ENCODE measurements at places on chromosomes 6 and 20. TPM values are rescaled to one million over a fixed set of nuclear protein-coding genes. Genes with fewer than 3 reads are reported as not detected.

DNA sequence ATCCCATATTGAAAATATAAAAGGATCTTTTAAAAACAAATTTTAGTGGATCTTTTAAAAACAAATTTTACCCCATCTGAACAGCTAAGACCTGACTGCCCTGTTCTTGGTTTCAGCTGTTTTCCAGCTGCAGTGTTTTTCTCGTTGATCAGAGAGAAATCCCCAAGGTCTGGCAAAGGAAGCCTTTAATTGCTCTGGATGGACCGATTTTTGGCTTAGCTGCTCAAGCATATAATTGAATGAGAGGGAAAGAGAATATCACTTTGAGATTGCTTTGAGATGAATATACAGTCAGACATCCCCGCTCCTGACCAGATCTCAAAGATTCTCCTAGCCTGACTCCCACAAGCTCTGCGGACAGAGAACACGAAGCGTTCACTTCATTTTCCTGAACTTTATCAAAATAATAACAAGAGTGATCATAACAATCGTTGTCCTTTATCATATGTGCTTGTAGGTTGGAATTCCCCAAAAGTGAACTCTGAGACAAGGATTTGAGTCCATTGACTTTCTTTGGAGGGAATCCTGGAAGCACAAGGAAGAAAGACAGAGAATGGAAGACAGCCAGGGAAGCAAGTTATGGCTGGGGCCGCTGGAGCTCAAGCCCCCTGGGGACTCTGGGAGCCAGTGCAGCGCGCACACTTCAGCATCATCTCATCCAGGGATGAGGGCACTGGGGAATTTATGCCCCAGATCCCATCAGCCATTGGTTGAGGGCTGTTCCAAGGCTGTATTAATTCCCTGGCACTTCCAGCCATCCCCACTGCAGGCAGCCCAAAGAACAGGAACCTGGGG lies 101.3 kb downstream of the SNX5 start:
- no peak for DNase-seq

- DNase-seq = no peak
Observed at GRCh38 chr20:46350201-46350985, 42.1 kb upstream of the CDH22 start.

GRCh38 chr6:132202574-132202973 lies 198.7 kb downstream of the MOXD1 start:
- DNase-seq = no peak

GRCh38 chr6:23244300-23244699 lies 674.9 kb downstream of the HDGFL1 start:
- no peak for DNase-seq

GRCh38 chr6:90709431-90709996 lies 122.6 kb upstream of the MAP3K7 start:
- no peak for DNase-seq

DNA sequence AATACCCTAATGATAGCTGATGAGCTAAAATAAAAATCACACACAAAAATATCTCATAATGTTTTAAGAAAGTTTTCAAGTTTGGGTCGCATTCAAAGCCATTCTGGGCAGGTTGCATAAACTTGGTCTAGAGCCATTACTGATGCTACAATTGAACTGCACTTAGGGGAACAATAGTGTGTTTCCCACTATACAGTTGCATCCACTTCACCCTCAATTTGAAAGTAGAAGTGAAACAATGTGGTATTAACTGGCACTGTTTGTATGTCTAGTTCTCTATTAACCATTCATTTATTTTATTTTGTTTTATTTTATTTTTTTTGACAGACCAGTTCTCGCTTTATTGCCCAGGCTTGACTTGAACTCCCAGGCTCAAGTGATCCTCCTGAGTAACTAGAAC lies 23.0 kb upstream of the STK38 start:
- DNase-seq = no peak

The GATA5 gene
- total RNA-seq = 1.7 TPM

The NT5E gene
- total RNA-seq = 4.2 TPM

The CLVS2 gene
- 0.11 TPM for total RNA-seq

GRCh38 chr6:155056756-155057155 lies 61.6 kb downstream of the TIAM2 start:
- no peak for DNase-seq

The IL20RA gene
- total RNA-seq = 9.1 TPM

DNA sequence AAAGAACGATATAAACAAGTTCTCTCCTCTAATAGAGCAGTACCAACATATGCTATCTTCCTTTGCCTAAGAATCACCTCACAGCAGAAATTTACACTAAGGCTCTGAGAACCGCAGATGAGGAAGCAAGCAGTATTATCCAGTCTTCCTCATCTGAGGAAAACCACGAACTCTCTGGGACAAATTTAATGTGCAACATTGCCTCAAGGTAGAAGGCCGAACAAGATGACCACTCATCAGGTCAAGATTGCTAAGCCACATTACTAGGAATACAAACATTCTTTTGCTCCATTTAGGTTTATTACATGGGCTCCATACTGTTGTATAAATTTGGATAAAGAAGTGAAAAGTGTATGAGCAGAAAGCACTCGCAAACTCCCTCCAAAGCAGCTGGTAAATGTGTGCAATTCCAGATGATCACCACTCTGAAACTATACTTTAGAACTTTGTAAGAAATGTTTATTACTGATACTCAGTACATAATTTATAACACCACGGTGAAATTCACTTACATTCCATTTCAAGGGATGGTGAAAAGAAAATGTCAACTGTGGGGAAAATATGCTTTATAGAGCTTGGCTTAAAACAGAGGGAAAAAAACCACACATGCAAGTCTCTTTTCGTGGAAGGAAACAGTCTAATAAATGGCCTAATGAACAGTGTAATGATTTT lies 398.4 kb downstream of the BTBD9 start:
- no peak for DNase-seq

The PET117 gene
- total RNA-seq = 12.0 TPM

- no peak for DNase-seq
Observed at GRCh38 chr6:80566361-80566760, 459.9 kb downstream of the BCKDHB start.

- no peak for DNase-seq
Observed at GRCh38 chr6:1321738-1322137, 9.8 kb downstream of the FOXQ1 start.

- DNase-seq = no peak
Observed at GRCh38 chr6:16432075-16433032, 194.0 kb downstream of the GMPR start.

DNA sequence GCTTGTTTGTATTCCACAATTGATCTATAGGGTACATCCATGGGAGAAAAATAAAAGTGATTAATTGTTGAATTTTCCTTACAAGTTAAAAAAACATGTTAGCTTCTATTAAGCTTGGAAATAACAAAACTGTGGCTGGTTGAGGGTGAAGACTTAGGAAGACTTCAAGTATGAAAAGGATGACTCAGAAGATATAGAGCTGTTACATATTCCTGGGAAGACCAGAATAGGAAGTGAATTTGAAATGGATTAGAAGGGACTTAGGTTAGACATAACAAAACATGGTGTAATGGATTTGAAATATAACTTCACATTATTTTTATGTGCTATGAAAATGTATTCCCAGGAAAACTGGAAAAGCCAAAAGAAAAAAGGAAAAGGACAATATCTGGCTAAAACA lies 732.2 kb downstream of the HDGFL1 start:
- DNase-seq = no peak

GRCh38 chr20:24472426-24472825 lies 3.0 kb downstream of the SYNDIG1 start:
- DNase-seq = no peak

DNA sequence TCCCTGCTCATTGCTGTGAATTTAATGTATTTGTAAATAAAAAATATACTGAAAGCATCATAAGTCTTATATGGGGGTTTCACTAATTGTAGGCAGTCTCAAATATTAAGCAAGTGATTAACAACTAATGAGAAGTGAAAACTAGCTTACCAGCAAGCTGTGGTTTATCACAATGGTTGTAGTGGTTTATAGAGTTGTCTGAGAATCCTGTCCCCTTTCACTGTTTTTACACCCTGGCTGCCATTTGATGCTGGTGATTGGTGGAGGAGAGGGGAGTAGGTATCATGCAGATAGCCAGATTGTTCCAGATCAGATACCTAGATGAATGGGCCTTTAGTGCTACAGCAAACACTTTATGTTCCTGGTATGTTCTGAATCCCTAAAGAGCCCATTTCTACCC lies 6.0 kb downstream of the MKKS start:
- no peak for DNase-seq

The PIGU gene
- total RNA-seq = 10.9 TPM

GRCh38 chr20:4449957-4450715 lies 271.6 kb upstream of the PRND start:
- DNase-seq = no peak

The BEND6 gene
- total RNA-seq = 0.16 TPM

DNA sequence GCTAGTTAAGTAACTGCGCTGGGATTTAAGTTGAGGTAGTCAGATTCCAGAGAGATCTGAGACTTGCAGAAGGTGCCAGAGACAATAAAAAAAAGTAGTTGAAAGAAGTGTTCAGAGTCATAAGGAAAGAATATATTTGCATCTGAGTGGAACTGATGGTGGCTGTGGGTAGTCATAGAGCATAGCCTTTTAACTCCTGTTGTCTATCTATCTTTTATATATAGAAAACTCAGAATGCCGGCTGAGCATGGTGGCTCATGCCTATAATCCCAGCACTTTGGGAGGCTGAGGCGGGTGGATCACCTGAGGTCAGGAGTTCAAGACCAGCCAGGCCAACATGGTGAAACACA lies 62.0 kb downstream of the CARMIL1 start:
- DNase-seq = no peak
